ENCODE measurements at places on chromosomes 5 and 9.

DNA sequence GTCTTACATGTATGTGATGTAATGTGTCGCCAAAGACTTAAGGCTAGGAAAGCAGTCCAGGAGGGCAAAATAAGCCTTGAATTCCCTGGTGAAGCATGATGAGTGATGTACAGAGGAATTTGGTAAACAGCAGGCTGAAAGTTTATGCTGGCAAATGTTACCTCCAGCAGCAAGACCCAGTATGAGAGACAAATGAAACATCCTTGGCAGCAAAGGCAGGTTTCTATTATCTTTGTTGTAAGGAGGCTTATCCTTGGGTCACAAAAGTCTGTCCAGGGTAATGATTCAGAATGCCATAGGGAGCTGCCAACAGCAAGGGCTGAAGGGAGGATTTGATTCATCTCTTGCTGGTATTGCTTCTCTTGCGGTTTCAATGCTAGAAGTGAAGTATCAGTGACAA, 75.9 kb upstream of the HTR4 start:
- H3K27ac ChIP-seq, result no peak overlapping the region
- DNase-seq, result no peak
- H3K4me1 ChIP-seq, result peaks cover 21% of the 10 kb centered on the region
- H3K36me3 ChIP-seq, result no peaks in the 10 kb centered on the region
- H3K4me3 ChIP-seq, result no peak overlapping the region

DNA sequence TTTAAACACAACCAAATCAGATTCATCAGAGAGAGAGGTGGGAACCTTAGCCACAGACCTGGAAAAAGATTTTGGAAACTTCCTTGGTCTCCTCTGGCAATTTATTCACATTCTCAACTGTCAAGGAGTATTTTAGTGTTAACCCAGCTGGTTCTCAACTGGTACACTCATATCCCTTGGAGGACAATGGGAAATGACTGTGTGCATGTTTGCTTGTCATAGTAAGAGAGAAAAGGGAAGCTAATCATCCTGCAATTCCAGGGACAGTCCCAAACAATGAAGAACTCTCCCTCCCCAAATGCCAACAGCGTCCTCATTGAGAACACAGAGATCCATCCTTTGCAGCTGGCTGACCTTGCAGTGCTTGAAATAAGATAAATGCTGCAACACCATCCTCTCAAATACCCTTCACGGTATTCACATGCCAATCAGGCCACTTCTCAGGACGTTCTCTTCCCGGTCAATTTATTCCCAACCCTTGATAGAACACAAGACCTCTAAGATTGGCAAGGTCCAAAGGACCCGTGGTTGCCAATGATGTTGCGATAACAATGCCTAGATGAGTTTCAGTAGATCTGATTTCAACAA, 75.5 kb downstream of the EPB41L4B start:
- H3K4me1 ChIP-seq, result no peaks in the 10 kb centered on the region
- no peaks in the 10 kb centered on the region for H3K36me3 ChIP-seq
- H3K4me3 ChIP-seq, result no peak overlapping the region
- no peak overlapping the region for H3K27ac ChIP-seq

DNA sequence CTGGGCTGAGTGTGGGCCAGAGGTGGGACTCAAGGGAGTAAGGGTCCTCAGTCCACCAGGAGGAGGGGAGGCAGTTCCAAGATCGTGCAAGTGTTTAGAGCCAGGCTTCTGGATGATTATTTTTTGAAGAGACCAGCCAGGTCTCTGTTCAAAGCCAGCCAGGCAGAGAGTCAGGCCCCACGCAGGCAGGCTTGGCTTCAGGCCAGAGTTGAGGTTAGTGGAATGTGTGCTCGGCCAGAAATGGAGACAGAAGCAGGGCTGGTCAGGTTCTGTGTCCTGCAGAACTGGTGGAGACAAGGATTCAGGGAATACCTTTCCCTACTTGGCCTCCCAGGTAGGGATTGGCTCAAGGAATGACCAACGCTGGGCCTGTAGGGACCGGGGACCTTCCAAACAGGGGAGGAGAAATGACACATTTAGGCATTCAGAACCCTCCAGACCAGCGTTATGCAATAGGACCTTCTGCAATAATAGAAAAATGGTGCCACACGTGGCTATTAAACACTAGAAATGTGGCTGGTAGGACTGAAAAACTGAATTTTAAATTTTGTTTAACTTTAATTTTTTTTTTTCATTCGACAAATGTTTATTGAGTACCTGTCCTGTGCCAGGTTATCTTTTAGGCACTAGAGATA, 106.2 kb downstream of the CMYA5 start:
- H3K27me3 ChIP-seq, result no peaks in the 10 kb centered on the region
- no peak overlapping the region for H3K4me3 ChIP-seq
- no peak overlapping the region for H3K27ac ChIP-seq
- no peak for DNase-seq
- peaks cover 6% of the 10 kb centered on the region for H3K4me1 ChIP-seq

DNA sequence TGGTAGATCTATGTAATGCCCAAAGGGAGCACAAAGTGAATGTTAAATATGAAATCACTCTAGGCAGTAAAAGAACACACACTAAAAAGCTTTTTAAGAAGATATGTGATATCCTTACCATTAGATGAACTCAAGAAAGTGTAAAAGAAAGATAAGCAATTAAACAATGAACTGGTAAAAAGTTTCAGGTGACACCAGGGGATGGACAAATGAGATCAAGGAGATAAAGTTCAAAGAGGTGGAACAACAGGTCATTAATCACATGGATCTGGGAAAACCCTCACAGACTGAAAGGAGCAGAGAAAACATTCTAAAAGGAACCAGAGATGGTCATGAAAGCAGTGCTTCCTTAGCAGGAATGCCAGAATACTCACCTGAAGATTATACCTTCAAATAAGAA, 40.7 kb downstream of the LHFPL2 start:
- H3K36me3 ChIP-seq, result no peaks in the 10 kb centered on the region
- no peaks in the 10 kb centered on the region for H3K4me1 ChIP-seq
- no peak overlapping the region for H3K4me3 ChIP-seq

GRCh38 chr5:179250561-179251225, 94.6 kb downstream of the ADAMTS2 start:
- no peaks in the 10 kb centered on the region for H3K27me3 ChIP-seq
- no peak overlapping the region for H3K4me3 ChIP-seq
- no peaks in the 10 kb centered on the region for H3K4me1 ChIP-seq
- no peaks in the 10 kb centered on the region for H3K36me3 ChIP-seq

- peak; percentile 93 for DNase-seq
- H3K4me3 ChIP-seq, result no peak overlapping the region
- H3K36me3 ChIP-seq, result no peaks in the 10 kb centered on the region
- H3K27ac ChIP-seq, result peak overlapping the region; percentile 32
Measured at GRCh38 chr5:1125030-1125357, 13.1 kb upstream of the SLC12A7 start.

GRCh38 chr9:131679261-131680020, 60.4 kb downstream of the RAPGEF1 start:
- H3K4me1 ChIP-seq, result no peaks in the 10 kb centered on the region
- no peaks in the 10 kb centered on the region for H3K36me3 ChIP-seq
- no peak overlapping the region for H3K4me3 ChIP-seq
- no peak for DNase-seq
- H3K27me3 ChIP-seq, result no peaks in the 10 kb centered on the region

All from sigmoid colon (tissue), 7 donors.